GM10248 (cell line): ENCODE measurements at places on chromosomes 1 and 21.

- no peak for DNase-seq
Observed at GRCh38 chr1:12179111-12179519, 12.3 kb downstream of the TNFRSF1B start.

GRCh38 chr1:74502432-74502831, 10.0 kb downstream of the LRRC53 start:
- peak; percentile 16 for DNase-seq

DNA sequence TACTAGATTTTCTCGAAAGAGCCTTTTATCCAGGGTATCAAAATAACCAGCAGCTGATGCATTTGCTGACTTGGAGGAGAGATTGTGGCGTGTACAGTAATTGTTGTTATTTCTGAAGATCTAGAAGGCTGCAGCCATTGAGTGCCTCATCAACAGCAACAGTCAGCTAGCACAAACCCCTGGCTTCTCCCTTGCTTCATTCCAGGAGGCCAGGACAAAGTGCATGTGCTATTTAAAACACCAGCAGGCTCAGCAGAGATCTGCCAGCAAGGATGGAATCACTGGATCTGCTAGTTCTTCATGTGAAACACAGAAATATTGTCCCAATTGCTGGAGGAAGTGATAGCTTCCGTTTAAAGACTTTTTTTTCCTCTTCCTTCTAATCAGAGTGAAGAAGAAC, 2.8 kb upstream of the NGF start:
- no peak for DNase-seq

DNA sequence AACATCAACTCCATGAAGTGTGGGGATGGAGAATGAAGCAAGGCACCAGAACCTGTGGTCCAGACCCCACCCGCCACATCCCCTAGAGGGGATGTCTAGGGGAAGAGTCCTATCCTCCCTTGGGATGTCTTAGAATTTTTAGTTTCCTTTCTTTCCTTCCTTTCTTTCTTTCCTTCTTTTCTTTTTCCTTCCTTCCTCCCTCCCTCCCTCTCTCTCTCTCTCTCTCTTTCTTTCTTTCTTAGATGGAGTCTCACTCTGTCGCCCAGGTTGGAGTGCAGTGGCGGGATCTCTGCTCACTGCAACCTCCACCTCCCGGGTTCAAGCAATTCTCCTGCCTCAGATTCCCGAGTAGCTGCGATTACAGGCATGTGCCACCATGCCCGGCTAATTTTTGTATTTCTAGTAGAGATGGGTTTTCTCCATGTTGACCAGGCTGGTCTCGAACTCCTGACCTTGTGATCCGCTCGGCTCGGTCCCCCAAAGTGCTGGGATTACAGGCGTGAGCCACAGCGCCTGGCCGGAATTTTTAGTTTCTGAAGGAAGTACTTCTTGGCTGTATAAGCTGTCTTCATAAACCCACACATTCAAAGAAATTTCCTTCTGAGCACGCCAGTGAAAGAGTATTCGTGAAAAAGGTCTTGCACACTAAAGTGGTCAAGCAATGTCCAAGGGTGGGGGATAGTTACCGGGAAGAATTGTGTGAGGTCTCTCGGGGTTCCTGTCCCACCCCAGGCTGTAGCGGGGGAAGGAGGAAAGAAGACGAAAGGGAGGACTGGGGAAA, 20.8 kb upstream of the LEFTY2 start:
- no peak for DNase-seq

GRCh38 chr1:229058111-229058561, 212.8 kb upstream of the RAB4A start:
- no peak for DNase-seq

- DNase-seq, result no peak
Observed at GRCh38 chr1:12636098-12636950, 7.6 kb upstream of the AADACL4 start.

DNA sequence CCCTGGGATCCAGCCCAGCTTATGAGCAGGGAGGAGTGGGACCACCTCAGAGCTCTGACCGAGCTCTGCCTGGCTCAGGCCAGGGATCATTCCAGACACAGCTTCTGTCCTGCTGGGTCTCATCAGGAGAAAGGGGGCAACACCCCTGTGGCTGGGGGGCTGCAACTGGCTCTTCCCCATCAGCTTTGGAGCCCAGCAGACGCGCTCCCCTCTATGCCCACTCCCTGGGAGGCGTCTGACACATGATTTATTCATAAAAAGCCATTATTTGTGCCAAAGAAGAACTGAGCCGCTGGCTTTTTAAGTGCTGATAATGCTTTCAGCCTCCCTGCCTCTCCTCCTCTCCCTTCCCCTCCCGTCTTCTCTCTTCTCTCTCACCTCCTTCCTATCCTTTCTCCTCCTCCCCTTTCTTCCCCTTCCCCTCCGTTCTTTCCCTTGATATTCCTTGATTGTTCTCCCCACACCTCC, 25.0 kb downstream of the FOXO6 start:
- DNase-seq, result no peak

GRCh38 chr1:221392453-221392852, 349.4 kb downstream of the DUSP10 start:
- no peak for DNase-seq

GRCh38 chr21:25296252-25296651, 311.0 kb downstream of the MRPL39 start:
- DNase-seq, result no peak

DNA sequence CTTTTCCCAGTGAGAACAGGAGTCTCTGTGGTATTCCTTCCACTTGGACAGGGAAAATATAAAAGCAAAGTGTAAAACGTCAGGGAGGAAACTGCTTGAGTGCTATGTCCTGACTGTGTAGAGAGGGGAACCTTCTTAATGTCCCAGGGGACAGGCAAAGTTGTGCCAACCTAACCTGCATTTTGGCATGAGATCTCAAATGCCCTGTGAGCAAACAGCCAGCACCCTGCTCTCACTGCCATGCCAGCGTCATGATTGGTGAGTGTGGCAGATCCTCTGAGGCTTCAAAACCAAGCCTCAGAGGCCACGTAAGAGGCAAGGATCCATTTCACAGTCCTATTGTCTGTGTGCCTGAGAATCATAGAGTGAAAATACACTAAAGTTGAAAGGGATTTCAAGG, 49.7 kb upstream of the RAP1A start:
- DNase-seq, result no peak

DNA sequence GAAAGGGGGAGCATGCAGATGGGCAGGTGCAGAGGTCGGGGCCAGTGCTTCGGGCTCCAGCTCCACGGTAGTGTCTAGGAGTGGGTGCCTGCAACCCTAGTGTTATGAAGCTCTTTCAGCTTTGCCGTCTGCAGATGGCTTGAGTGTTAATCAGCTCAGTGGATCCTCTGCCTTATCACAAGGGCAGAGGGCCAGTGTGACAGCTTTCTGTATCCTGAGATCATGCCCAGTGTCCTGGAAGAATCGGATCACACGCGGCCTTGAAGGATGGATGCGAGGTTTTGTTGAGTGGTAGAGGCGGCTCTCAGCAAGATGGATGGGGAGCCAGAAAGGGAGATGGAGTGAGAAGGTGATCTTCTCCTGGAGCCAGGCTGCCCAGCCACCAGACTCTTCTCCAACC, 25.5 kb upstream of the C1orf146 start:
- no peak for DNase-seq

DNA sequence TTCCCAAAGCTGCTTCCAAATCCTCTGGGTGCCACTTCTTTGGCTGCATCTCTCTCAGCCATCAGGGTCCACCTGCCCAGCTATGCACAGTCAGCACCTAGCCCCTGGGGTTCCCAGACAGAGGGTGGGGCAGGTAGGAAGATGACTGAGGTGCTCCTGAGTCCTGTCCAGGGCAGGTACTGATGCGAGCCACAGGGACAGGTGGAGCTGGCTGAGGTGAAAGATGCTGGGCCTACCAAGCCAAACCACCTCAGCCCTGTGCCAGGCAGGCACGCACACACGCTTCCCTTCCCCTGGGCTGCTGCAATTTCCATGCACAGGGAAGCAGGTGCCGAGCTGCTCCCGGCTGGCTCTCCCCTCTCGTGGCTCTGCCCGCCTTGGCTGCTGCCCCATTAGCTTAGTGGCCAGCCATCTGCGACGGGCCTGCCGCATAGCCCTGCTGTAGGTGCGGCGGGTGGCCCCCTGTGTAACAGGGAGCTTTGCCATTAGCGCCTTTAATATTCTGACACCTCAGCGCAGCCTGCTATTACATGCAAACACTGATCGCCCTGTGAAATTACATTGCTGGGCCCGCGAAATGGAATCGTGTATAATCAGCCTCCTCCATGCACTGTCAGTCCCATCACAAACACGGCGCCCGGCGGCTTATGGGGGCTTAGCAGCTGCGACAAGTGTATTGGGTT, 38.9 kb downstream of the DMAP1 start:
- DNase-seq, result no peak

DNA sequence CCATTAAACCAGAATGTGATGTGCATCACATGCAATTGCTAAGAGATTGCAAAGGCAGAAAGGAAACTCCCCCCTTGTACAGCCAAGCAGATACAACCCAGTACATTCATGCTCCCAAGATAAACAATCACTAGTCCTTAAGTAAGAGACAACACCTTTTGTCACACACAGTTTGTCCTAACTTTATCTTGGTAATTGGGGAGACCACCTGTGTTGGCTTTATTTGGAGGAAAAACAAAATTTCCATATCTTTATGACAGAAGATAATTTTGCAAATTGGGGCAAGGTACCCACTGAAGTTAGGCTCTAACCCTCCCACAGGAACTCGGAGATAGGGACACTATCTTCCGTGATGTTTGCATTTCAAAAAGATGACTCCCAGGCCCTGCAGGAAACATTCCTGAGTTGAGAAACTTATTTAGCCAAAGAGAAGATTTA, 175.0 kb upstream of the TNR start:
- no peak for DNase-seq

DNA sequence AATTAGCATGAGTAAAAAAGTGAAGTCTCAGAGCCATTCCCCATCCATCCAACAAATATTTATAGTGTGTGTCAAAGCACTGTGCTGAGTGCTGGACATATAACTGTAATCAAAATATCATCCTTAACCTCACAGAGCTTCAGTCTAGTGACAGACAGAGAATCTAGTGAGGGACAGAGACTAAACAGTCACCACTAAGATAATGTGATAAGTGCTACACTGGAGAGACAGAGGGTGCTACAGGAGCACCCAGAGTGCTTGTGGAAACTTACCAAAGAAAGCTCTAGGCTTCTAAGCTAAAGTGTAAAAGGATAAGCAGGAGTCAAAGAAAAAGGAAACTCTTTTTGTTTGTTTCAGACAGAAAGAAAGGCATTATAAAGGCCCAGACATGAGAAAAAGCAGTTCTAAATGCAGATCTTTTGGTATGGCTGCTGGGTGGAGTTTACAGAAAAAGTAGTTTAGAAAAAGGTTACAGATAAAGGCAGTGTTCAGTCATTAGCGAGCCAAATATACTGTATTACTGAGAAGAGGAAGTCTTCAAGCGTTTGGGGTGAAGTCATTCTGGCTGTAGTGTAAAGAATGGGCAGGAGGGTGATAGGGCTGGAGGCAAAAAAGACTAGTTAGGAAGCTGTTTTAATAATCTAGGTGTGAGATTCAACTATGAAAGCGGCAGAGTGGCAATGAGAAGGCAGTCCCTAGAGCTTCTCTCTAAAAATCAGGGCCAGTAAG, 83.8 kb downstream of the SCMH1 start:
- DNase-seq, result no peak

- DNase-seq, result no peak
Observed at GRCh38 chr1:6443339-6444115, 19.0 kb downstream of the ESPN start.

GRCh38 chr1:66539491-66539890, 5.5 kb downstream of the SGIP1 start:
- no peak for DNase-seq

GRCh38 chr1:207319199-207319598, 2.3 kb upstream of the CD55 start:
- DNase-seq, result no peak

- no peak for DNase-seq
Observed at GRCh38 chr21:45158491-45159423, 84.4 kb downstream of the ADARB1 start.

GRCh38 chr1:200291106-200291505, 118.7 kb downstream of the ZNF281 start:
- DNase-seq, result no peak

GRCh38 chr1:181028196-181028595, 5.5 kb upstream of the STX6 start:
- no peak for DNase-seq

DNA sequence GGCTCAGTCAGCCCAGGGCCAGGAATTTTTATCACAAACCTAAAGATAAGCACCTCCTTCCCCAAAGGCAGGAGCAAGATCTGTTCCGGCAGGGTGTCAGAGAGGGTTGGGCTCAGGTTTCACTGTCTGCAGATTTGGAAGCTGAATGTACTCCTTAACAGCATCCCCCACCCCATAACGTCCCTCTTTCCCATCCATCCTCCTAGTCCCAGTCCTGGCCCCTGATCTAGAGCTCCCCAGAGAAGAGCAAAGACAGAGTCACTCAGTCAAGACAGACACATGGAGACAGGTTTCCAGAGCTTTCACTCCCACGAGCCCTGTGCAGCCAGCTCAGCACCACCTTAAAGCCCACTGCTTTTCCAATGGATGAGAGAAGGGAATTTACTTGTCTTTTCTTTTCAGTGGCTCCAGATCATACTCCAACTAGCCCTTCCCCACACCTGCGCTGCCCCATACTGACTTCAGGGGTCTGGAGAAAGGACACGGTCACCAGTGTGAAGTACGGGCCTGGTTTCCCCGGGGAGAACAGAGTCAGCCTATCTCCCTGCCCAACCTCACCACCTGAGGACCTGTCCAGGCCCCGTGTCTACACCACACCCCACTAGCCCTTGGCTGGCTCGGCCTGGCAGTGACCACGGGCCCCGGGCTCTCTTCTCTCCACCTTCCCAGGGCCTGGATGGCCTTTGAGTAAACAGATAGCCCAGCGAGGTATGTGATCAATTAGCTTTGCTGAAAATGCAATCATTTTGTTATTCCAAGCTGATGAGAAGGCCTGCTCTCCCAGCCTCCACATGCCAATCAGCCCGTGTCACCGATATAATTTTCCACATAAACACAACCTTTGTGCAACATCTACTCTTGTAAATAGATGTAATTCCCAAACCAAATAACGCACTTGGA, 249.1 kb downstream of the FOXD2 start:
- no peak for DNase-seq

- no peak for DNase-seq
Observed at GRCh38 chr21:43034826-43035225, 40.8 kb downstream of the CBS start.

- no peak for DNase-seq
Observed at GRCh38 chr1:7710859-7711258, 60.2 kb upstream of the VAMP3 start.

DNA sequence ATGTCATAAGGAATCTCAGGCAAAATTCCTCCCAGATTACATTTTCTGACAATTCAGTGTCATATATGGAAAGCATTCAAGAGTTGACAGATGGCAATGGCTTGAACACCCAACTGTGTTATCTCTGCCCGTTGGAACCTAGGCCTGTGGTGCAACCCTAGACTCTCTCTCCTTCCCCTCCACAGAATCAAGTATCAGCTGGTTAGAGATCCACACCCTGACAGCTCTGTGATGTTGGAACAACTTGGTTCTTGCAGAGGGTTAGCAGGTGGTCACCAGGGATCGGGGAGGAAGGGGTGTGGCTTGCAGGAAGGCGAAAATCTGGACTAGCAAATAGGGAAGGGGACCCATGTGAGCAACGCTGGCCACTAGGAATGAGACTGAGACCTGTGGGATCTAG, 26.3 kb downstream of the PCSK9 start:
- no peak for DNase-seq

GRCh38 chr1:218585511-218586184, 240.5 kb downstream of the TGFB2 start:
- DNase-seq, result no peak
